Activated CD4-positive, alpha-beta T cell treated with anti-CD3 and anti-CD28 coated beads for 36 hours (primary cell): ENCODE measurements at places on chromosomes 16 and 17.
A peak's percentile ranks its signal among the peaks of the same experiment; 100 is the strongest.

- peak; percentile 76 for DNase-seq
These were observed 1.1 kb upstream of the TFAP4 start for GRCh38 chr16:4273858-4274311.

DNA sequence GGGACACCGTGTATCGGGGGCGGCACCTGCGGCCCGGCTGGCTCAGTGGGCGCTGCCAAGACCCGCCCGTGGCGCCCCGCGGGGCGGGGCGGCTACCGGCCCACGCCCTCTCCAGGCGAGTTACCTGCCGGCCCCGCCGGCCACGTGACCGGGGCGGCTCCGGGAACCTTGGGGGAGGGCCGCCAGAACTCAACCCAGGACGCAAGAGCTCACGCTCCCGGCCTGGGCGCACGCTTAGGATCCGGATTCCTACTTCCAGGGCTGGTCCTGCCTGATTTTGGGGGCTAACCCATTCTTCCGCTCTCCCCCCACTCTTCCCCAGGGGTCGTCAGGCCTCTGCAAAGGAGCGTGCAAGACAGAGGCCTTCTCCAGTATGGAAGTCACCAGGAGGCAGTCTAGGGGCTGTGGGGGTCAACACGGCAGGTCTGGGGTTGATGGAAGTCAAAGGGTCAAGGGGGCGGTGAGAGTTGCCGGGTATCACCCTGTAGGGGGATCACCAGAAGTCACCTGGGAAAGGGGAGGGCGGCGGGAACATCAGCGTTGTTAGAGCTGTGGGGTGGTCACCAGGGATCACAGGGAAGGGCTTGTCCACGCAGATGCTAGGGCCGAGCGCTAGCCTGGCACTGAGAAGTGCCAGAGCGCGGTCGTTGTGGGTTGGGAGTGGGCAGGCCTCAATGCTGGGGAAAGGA, 354 bp upstream of the ESRP2 start:
- peak; percentile 62 for DNase-seq

DNA sequence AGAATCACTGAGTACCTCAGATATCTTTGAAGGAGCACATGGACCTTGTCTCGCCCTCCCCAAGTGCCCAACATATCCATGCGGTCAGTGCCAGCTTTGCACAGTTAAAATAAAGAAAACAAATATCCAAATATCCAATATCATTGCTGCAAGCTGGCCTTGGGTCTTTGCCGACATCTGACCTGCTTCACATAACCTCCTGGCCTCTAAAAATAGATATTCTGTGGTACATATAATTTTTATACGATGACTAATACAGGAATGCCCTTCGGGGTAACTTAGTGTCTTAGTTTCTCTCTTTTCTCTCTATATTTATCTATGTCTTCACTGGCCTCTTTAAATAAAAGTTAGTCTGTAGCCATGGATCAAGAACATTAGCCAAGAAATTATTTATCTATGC, 67.8 kb downstream of the MAF start:
- DNase-seq, result no peak

DNA sequence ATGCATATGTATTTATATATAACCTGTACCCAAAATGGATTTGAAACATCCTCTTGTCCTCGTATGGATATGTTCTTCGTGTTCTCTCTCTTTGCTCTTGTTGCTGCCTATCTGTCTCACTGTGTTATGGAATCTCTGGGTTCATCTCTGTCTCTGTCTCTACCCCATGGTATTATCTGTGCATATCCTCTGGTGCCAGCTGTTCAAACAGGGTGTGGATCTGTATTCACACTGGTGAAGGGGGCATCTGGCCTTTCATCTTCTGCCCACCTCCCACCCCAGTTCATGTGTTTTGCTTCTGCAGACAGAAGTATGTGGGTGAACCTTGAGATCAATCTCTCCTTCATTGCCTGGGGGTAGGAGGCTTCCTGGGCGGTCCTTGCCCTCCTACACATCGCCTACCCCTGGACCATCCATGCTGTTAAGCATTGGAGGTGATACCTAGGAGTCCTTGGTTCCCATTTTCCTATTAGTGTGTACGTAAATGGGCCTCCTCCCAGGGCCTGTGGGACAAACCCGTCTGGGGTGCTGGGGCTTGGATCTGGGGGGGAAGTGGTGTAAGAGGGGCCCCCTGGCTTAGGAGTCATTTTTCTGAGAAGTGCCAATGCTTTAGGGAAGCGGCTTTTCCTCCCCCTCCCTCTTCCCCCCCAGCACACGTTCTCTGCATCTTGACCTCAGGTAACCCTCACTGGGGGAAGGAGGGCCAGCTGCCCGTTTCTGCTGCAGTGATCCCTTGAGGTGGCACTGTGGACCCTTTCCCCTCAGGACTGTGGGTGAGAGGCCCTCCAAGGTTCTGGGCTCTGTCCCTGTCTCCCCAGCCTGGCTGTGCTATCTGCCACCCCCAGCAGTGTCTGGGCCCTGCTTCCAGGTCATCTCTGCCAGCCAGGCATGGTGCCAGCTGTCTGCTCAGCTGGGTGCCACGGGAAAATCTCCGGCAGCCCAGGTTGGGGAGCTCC, 21.1 kb downstream of the RARA start:
- peak; percentile 64 for DNase-seq

DNA sequence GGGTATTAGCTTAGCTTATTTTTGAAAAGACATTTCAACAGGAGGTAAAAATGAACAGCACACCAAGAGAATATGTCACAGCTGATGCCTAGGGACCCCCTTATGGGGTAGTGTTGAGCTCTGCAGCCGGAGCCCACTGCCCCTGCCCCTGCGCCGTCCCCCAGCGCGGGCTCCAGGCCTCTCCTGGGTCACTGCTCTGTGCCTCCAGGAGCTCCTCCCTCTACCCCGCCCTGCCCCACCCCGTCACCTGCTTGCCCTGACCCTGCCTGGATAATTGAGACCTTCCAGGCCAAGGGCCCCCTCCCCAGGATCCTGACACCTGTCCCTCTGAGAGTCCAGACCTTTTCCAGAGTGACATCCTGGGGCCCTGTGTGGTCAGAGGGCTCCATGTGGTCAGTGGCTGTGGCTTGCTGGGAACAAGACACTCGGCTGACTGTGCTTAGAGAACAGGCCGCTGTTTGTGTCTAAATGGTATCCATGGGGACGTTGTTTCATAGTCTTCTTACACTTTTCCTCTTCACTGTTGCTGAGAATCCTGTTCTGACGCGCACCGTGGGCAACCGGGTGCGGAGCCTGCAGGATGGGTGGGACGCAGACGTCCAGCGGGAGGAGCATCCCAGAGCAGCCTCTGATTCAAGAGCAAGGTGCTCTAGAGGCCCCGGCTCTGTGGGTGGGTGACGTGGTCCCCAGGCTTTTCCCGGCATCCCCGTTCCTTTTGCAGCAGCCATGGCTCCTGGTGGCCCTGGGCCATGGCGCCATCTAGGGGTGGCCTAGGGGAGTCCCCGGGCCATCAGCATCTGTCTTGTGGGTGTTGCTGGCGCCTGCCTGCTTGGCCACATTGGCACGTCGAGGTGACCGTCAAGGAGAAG, 20.0 kb upstream of the WFIKKN1 start:
- DNase-seq, result peak; percentile 82

DNA sequence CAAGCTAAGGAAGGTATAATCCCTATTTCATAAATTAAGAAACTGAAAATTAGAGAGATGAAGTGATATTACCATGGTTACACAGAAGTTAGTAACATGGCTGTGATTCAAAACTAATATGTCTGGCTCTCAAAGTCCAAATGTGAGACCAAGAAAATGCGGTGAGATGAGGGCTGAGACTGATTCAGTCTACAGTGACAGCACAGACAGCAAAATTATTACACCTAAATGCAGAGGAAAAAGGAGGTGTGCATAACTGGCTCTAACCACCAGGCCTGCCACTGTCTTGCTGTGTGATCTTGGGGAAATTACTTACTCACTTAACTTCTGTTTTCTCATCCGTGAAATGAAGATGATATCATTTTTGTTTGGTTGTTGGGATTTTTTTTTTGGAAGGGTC, 270.0 kb upstream of the SOX9 start:
- no peak for DNase-seq

- DNase-seq, result no peak
These were observed 10.5 kb downstream of the TIMM22 start for GRCh38 chr17:1007310-1008007.

- no peak for DNase-seq
These were observed 5.6 kb downstream of the JPH3 start for GRCh38 chr16:87607871-87608270.

DNA sequence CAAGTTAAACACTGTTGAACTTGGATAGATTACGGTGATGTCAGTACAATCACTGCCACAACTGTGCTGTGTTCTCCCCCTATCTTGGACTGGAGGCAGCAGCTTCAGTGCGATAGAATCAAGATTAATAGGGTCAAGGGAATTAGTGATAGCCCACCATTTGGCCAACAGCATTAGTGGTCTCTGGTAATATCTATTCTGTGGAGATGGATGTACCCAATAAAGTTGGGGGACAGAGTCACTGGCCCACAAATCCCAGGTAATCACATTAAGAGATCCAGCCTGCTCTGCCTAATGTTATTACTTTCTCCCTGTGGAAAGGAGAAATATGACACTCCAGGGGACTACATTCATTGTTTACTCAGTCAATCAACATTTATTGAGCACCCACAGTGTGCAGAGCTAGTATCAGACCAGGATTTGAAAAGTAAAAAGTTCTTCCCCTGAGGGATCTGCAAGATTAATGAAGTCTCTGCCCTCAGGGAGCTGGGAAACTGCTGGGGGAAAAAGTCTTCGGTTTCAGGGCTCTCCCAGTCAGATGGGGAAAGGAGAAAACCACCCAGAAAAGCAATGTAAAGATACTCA, 23.6 kb upstream of the ATP5MC1 start:
- no peak for DNase-seq

- no peak for DNase-seq
These were observed 204.2 kb downstream of the PRKCA start for GRCh38 chr17:66506641-66507040.

- no peak for DNase-seq
These were observed 19.2 kb downstream of the RABEP2 start for GRCh38 chr16:28905800-28906372.

- DNase-seq, result no peak
These were observed 1.2 kb upstream of the IGSF6 start for GRCh38 chr16:21653571-21653970.

- peak; percentile 57 for DNase-seq
These were observed 14.6 kb upstream of the CIBAR2 start for GRCh38 chr16:85126705-85127378.

GRCh38 chr17:41734139-41734948, at the start of gene HAP1:
Gene HAP1 (minus strand): TSS chr17:41734643. CDS start chr17:41734634, 9 bp downstream.
- peak; percentile 37 for DNase-seq

GRCh38 chr17:72030067-72030899, 90.5 kb upstream of the SOX9 start:
- peak; percentile 49 for DNase-seq

GRCh38 chr17:62573480-62574117, 53.9 kb upstream of the MRC2 start:
- DNase-seq, result no peak

- no peak for DNase-seq
These were observed 252.1 kb upstream of the N4BP1 start for GRCh38 chr16:48862087-48862532.

DNA sequence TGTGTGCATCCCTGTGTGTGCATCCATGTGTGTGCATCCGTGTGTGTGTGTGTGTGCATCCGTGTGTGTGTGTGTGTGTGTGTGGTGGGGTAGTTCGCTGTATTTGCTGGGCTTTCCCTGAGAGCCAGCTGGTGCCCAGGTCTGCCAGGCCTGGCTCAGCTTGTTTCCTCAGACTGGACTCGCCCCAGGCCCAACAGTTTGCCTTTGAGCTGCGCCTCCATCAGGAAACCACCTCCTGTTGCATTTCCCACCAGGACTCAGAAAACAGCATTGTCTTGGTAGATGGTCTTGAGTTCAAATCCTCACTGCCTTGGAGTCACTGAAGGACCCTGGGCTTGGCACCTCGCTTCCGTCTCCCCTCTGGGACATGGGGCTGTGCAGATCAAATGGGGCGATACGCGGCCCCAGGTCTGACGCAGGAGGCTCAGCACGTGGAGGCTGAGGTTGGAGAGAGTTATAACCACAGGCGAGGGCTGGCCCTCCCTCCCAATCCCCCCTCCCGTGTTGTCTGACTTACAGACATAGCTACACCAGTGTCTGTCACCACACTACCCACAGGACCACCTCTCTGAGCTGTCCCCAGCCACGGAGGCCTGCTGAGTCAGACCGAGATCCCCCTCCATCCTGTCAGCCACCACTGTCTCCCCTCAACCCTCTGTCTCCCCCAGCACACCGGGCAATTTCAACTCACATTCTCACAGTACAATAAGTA, 4.7 kb downstream of the ITGAE start:
- peak; percentile 80 for DNase-seq

GRCh38 chr16:325375-326145, 27.0 kb downstream of the AXIN1 start:
- no peak for DNase-seq

DNA sequence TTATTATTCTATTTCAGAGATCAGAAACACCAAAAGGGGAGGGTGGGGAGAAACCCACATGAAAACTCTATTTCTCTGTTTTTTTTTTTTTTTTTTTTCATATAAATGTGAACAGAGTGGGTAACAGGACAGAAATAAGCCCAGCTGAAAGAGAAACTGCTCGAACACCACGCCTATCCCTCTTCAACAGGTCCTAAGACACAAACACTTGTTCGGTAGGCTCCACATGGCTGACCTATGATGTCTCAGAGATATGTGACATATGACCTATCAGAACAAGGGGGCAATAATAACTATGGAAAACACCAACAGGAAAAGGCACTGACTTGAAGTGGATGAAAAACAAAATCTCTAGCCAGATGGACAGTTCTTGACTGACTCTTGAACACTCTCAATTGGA, 44.8 kb downstream of the PARN start:
- DNase-seq, result no peak
